NCI-H1930 (cell line): ENCODE measurements at places on chromosomes 12 and 14.

GRCh38 chr14:33464254-33464962, 486.5 kb downstream of the EGLN3 start:
- DNase-seq, result no peak

GRCh38 chr14:68607867-68608573, 184.8 kb downstream of the ZFP36L1 start:
- DNase-seq, result no peak

DNA sequence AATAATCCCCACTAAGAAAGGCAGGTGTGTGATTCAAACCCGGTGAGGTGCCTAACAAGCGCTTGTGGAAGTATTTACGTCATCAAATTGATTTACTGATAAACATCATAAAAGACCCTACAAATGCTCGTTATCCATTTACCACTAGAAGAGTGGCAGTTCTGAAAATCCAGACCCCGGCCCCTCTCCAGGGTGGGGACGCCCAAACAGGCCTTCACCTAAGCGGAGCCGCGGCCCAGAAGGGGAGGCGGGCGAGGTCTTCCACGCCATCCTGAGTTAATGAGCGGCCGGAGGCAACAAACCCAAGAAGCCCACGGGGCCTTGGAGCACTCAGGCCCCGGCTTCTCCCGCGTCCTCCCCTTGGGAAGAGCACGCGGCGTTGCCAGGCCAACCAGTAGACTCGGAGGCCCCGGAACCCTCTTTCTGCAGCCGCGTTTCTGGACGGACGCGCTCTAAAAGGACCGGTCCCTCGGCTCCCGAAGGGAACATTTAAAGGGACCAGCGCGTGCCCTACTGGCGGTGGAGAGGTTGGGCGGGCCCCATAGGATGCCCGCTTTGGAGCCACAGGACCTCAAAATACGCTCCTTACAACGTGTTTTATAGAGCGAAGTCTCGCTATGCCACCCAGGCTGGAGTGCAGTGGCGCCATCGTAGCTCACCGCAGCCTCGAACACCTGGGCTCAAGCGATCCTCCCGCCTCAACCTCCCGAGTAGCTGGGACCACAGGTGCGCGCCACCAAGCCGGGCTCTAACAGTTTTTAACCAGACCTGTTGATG, 3.5 kb downstream of the PTPN21 start:
- DNase-seq, result peak; percentile 73

DNA sequence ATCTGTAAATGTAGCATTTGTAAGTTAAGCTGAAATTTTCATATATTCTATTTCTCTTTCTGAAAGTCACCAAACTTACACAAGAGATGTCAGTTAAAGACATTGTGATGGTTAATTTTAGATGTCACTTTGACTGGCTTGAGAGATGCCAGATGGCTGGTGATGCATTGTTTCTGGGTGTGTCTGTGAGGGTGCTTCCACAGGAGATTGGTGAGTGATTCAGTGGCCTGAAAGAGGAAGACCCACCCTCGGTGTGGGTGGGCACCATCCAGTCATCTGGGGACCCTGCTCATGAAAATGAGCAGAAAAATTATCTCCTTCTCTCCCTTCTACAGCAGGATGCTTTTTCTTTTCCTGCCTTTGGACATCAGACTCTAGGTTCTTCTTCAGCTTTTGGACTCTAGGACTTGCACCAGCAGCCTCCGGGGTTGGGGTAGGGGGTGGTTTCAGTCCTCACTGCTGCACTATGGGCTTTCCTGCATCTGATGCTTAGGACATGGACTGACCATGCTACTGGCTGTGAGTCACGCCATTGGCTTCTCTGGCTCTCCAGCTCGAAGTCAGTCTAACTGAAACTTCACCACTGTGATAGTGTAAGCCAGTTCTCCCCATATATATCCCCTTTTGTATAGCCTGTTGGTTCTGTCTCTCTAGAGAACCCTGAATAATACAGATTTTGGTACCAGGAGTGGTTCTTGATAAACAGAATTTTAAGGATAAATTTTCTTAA, 20.9 kb downstream of the PDE6H start:
- no peak for DNase-seq

- DNase-seq, result no peak
These were observed 310.2 kb downstream of the CCDC91 start for GRCh38 chr12:28500373-28501024.

GRCh38 chr14:25622763-25623162, 572.8 kb upstream of the STXBP6 start:
- DNase-seq, result no peak

DNA sequence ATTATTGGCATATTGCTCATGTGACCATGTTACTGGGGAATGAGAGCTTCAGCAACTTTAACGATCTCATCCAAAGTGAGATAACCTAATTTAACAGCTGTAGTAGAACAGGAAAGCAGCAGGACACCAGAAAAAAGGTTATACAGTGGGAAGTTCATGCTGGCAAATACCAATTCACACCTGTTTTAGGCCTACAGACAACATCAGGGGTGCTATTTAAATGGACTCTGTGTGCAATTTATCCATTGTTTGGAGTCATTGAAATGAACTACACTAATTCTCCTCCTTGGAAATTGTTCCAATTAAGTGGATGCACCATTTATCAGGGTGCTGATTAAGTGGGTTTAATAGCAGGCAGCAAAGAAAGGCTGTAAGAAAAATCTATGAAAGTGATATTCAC, 424.4 kb upstream of the LMO3 start:
- no peak for DNase-seq

DNA sequence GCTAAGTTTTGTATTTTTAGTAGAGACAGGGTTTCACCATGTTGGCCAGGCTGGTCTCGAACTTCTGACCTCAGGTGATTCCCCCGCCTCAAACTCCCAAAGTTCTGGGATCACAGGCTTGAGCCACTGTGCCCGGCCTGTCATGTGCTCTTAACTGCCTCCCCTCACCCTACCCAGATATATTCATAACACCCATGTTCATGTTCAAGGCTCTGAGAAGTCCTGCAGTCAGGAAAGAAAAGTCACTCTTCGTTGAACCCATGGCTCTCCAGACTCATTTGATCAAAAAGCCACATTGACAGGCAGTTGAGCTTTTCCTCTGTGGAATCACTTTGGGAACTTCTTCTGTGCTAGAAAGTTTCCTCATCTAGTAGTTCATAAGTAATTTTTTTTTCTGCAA, 545.5 kb upstream of the TBX3 start:
- DNase-seq, result no peak

DNA sequence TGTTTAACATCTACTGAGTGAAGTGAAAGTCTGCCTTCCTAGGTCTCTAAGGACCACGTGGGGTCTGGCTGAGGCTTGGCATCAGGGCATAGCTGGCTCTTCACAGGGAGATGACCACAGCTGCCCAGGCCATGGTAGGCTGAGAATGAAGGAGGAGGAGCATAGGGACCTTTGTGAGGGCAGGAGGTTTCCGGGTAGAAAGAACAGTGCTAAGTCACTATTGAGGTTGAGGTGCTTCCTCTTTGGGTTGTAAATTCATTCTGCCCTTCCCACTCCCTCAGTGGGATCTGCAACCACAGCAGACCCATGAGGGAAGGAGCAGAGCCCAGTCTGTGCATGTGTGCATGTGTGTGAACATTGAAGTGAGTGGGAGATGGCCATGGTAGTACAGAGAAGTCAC, 909.6 kb downstream of the VRK1 start:
- DNase-seq, result no peak

GRCh38 chr14:30194741-30195148, 267.1 kb upstream of the PRKD1 start:
- DNase-seq, result no peak

DNA sequence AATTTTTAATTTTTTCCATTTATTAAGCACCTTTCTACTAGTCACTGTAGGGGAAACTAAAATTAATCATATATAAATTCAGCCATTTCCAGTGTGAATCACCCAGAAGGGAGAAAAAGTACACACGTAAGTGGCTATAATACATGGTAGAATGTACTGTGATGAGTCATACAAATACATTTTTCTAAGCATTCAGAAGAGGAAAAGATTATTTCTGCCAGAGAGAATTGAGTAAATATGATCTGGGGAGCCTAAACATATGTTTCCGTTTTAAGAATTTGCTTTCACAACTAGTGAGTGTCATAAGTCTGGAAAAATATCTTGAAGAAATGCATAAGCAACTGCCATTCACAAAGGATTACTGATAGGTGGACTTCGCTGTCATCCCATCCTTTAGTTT, 102.8 kb downstream of the TGFB3 start:
- DNase-seq, result no peak

DNA sequence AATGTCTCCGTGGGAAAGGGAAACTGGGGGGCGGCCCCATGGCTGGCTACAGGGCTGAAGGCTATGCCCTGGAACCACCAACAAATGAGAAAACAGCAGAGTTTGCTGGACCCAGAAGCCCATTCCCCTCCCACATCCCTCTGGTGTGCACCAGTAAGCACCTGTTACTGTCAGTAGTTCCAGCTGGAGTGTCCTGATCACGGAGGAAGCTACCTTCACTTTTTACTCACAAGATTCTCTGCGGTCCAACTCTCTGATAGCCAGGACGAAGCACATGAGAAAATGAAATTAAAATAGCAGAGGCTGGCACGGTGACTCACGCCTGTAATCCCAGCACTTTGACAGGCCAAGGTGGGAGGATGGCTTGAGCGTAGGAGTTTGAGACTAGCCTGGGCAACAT, 22.7 kb upstream of the MEG3 start:
- DNase-seq, result no peak

DNA sequence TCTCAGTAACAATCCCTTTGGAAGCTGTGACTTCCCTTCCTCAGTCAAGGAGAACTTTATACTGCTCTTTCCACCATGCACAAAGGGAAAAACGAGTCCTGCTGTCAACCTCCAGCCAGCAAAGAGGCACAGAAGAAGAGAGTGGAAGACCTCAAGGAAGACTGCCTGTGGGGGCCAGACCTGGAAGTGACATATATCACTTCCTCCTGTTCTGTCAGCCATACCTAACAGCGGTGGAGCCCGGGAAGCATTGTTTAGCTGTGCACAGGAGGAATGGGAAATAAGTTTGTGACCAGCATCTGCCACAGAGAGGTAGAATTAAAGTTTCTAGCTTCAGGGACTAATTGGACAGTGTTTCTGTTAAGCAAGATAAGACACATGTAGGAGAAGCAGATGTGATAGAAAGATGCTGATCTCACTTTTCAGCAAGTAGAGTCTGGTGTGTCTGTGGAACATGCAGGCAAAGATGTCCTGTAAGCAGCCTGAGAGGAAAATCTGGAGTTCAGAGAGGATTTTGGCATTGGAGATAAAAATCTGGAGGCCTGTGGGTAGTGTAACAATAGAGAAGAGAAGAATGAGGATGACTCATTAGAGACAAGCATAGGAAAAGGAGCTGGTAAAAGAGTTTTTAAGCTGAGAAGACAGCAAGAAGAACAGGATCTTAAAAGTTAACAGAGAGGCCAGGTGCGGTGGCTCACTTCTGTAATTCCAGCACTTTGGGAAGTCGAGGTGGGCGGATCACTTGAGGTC, 141.6 kb upstream of the CPSF6 start:
- no peak for DNase-seq

DNA sequence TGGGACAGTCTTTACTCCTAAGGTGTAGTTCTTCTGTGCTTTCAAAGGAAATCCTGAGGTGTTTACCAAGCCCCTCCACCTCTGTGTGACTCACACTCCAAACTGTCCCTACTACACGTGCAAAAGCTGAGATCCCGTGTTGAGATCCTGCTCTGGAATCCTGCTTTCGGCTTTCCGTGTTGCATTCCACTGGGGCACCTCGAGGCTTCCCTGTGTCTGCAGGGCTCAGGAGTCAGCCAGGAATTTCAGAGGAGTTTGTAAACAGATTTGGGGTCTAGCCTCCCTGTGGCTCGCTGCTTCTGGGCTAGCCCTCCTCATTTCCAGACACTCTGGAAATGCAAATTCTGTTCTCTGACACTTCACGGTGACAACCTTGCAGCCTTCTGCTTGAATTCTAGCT, 48.4 kb downstream of the CACNA2D4 start:
- DNase-seq, result no peak

GRCh38 chr12:129160282-129160681, 307.0 kb downstream of the GLT1D1 start:
- DNase-seq, result no peak

DNA sequence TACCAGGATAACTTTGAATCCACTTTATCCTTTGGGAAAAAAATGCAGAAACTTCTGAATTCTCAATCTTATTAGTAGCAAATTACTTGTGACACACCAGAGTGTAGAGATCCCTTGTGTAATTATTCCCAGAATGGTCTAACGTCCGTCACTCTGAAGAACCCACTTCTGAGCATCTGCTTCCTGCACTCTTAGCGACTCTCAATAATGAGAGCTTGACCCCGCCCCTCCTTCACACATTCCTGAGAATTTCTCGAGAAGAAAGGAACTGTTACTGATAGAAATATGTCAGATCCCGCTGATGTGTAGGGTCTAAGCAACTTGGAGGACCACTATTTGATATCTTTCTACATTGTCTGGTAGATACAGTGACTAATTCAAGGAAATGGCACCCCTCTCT, 218.3 kb upstream of the PDZRN4 start:
- no peak for DNase-seq

GRCh38 chr12:108316176-108317086, 22.7 kb downstream of the CMKLR1 start:
- DNase-seq, result no peak

DNA sequence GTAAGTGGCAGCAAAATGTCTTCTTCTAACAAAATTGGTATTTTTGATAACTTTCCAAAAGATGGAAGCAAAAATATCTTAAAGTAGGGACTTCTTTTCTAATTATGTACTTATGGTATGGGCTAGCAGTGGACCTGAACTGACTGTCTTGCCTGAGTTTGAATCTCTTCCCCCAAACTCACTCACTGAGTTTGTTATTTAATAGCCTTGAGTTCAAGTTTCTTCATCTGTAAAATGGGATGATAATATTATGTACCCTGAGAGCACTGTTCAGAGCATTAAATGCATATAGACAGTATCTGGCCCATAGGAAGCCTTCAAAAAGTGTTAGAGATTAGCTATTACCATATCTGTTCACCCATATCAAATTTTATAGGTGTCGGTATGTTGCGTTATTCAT, 210.4 kb upstream of the NUDT4 start:
- no peak for DNase-seq

DNA sequence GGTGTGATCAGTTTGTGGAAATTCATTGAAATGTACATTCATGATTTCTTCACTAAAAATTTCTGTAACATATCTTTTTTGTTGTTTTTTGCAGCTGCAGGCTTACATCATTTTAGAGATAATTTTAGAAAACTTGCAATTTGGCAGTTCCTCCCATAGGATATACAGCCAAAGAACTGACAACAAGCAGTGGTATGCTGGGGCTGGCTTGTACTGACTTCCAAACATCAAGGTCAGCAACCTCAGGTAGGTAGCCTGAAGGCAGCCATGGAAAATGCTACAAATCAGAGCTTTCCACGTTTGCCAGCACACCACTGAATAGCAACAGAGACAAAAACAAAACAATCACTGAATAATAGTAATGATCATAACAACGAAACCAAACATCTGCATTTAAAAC, 21.2 kb downstream of the TRIM9 start:
- no peak for DNase-seq

GRCh38 chr14:105911006-105911847, 384.8 kb downstream of the TMEM121 start:
- no peak for DNase-seq

GRCh38 chr12:53683983-53684382, 8.1 kb upstream of the ATP5MC2 start:
- no peak for DNase-seq

- no peak for DNase-seq
These were observed 64.0 kb downstream of the MON2 start for GRCh38 chr12:62530596-62530995.

- no peak for DNase-seq
These were observed 4.2 kb upstream of the C1QL4 start for GRCh38 chr12:49340971-49341776.

GRCh38 chr14:49962621-49963020, 69.7 kb downstream of the ARF6 start:
- no peak for DNase-seq

- no peak for DNase-seq
These were observed 69.0 kb downstream of the AKAP6 start for GRCh38 chr14:32397861-32398640.
